Thoracic aorta (tissue), 2 donors: ENCODE measurements at places on chromosomes 7 and 10. TPM values are rescaled to one million over a fixed set of nuclear protein-coding genes. Genes with fewer than 3 reads are reported as not detected.

- no peaks in the 10 kb centered on the region for H3K4me1 ChIP-seq
- H3K36me3 ChIP-seq, result peaks cover 11% of the 10 kb centered on the region
These were observed 17.6 kb upstream of the MCM10 start for GRCh38 chr10:13143766-13144165.

GRCh38 chr10:14674376-14675050 is 100.2 kb downstream of the FAM107B start:
- no peak overlapping the region for H3K27ac ChIP-seq
- peaks cover 12% of the 10 kb centered on the region for H3K4me1 ChIP-seq
- no peaks in the 10 kb centered on the region for H3K36me3 ChIP-seq
- DNase-seq, result no peak
- no peaks in the 10 kb centered on the region for H3K27me3 ChIP-seq

GRCh38 chr7:84568781-84569180 is 374.2 kb upstream of the SEMA3A start:
- H3K27me3 ChIP-seq, result no peaks in the 10 kb centered on the region
- no peaks in the 10 kb centered on the region for H3K36me3 ChIP-seq
- no peak overlapping the region for H3K4me3 ChIP-seq
- DNase-seq, result no peak
- no peaks in the 10 kb centered on the region for H3K4me1 ChIP-seq
- H3K27ac ChIP-seq, result no peak overlapping the region

- DNase-seq, result no peak
- H3K27me3 ChIP-seq, result no peaks in the 10 kb centered on the region
- H3K4me3 ChIP-seq, result peak overlapping the region; percentile 58
- H3K4me1 ChIP-seq, result peaks cover 29% of the 10 kb centered on the region
These were observed 72.3 kb downstream of the AMZ1 start for GRCh38 chr7:2760098-2760889.

- no peak overlapping the region for H3K27ac ChIP-seq
- no peak for DNase-seq
- no peaks in the 10 kb centered on the region for H3K4me1 ChIP-seq
These were observed 22.9 kb downstream of the ABRAXAS2 start for GRCh38 chr10:124824507-124824906.

DNA sequence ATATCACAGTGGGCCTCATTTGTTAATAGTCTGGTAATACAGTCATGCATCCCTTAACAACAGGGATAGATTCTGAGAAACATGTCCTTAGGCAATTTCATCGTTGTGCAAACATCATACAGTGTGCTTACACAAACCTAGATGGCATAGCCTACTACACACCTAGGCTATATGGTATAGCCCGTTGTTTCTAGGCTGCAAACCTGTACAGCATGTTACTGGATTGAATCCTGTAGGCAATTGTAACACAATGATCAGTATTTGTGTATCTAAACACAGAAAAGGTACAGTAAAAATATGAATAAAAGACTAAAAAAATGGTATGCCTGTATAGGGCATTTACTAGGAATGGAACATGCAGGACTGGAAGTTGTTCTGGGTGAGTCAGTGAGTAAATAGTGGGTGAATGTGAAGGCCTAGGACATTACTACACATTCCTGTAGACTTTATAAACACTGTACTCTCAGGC is 12.0 kb upstream of the RHOBTB1 start:
- H3K4me3 ChIP-seq, result no peak overlapping the region
- no peaks in the 10 kb centered on the region for H3K27me3 ChIP-seq
- DNase-seq, result no peak
- no peaks in the 10 kb centered on the region for H3K4me1 ChIP-seq
- H3K27ac ChIP-seq, result no peak overlapping the region

GRCh38 chr10:99555825-99556523 is 23.2 kb downstream of the NKX2-3 start:
- H3K27ac ChIP-seq, result no peak overlapping the region
- no peak for DNase-seq
- no peaks in the 10 kb centered on the region for H3K27me3 ChIP-seq
- no peak overlapping the region for H3K4me3 ChIP-seq
- no peaks in the 10 kb centered on the region for H3K36me3 ChIP-seq

DNA sequence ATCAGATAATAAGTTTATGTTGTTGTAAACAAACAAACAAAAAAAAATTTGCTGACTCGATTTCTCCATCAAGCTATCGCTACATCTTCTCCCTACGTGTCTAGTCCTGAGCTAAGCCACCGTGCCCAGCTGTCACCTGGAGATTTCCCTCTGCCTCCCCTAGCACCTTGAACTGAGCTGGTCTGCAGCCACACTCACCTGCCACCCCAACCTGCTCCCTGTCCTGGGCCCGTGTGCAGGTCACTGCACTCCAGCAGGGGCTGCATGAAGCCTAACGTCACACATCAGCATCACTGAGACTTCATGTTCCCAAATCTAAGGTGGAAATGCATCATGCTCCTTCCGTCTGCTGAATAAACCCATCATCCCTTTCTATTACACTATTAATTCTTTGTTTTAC is 44.4 kb downstream of the TEX36 start:
- no peaks in the 10 kb centered on the region for H3K27me3 ChIP-seq
- no peaks in the 10 kb centered on the region for H3K36me3 ChIP-seq
- no peak for DNase-seq
- no peaks in the 10 kb centered on the region for H3K4me1 ChIP-seq
- H3K4me3 ChIP-seq, result no peak overlapping the region

- no peak overlapping the region for H3K4me3 ChIP-seq
- no peaks in the 10 kb centered on the region for H3K27me3 ChIP-seq
- H3K27ac ChIP-seq, result no peak overlapping the region
- no peaks in the 10 kb centered on the region for H3K4me1 ChIP-seq
These were observed 172.5 kb upstream of the INSYN2A start for GRCh38 chr10:127368929-127369328.

GRCh38 chr7:69775231-69775771 is 177.0 kb downstream of the AUTS2 start:
- H3K27ac ChIP-seq, result no peak overlapping the region
- H3K4me1 ChIP-seq, result no peaks in the 10 kb centered on the region
- H3K27me3 ChIP-seq, result no peaks in the 10 kb centered on the region
- peak; percentile 8 for DNase-seq

GRCh38 chr10:51879238-51879637 is 179.8 kb upstream of the CSTF2T start:
- H3K4me1 ChIP-seq, result peaks cover 47% of the 10 kb centered on the region
- peak overlapping the region; percentile 73 for H3K27ac ChIP-seq
- H3K27me3 ChIP-seq, result no peaks in the 10 kb centered on the region
- DNase-seq, result peak; percentile 38

GRCh38 chr10:61120805-61121204 is 176.8 kb upstream of the RHOBTB1 start:
- DNase-seq, result no peak
- H3K4me3 ChIP-seq, result no peak overlapping the region
- no peaks in the 10 kb centered on the region for H3K36me3 ChIP-seq

GRCh38 chr7:93884541-93884940 is 6.0 kb downstream of the TFPI2 start:
- H3K27me3 ChIP-seq, result no peaks in the 10 kb centered on the region
- no peaks in the 10 kb centered on the region for H3K36me3 ChIP-seq
- DNase-seq, result no peak
- H3K4me3 ChIP-seq, result no peak overlapping the region

DNA sequence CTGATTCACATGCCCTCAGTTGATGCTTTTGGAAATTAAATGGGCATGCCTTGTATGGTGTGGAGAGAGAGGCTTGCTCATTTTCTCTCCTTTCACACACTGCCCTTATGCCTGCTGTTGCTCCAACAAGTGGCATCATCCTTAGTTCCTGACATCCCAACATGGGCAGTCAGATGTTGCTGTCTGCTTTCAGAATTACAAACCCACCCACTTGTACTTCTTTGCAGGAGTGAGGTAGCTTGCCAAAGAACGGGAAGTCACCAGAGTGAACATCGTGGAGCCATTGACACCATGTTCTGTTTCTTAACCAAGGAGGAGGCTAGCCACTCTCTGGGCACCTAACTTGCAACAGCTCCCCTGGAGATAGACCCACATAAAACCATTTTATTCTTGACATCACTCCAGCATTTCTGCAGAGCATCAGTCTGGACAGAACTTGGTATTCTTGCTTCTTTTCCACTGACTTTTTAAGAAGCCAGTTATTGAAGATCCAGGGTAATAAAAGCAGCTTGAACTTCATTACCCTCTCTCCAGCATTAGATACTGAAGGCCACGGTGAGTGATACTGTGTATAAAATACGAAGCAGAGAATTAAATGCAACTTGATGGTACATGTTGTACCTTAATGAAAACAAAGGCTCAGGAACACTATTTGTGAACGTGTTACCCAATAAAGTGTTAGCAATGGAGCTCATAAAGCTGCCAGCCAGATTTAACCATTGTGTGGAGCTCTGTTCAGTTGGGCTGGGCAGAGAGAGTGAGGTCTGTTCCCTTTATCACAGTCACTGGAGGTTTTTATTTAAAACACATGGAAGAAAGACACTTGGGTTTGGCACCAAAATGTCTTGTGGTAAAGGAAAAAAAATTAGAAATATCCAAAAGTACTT is 195.8 kb upstream of the HABP2 start:
- peaks cover 10% of the 10 kb centered on the region for H3K4me1 ChIP-seq
- no peak overlapping the region for H3K27ac ChIP-seq
- no peaks in the 10 kb centered on the region for H3K36me3 ChIP-seq
- no peak for DNase-seq
- H3K4me3 ChIP-seq, result no peak overlapping the region

GRCh38 chr10:116286626-116287200 is 13.7 kb upstream of the GFRA1 start:
- H3K36me3 ChIP-seq, result no peaks in the 10 kb centered on the region
- H3K4me3 ChIP-seq, result no peak overlapping the region
- no peak for DNase-seq
- no peaks in the 10 kb centered on the region for H3K27me3 ChIP-seq

The TRPV5 gene
- total RNA-seq, result not detected

The NUTM2A gene
- total RNA-seq, result 2.7 TPM

The PNLIP gene
- not detected for total RNA-seq

The LRMDA gene
- 36.6 TPM for total RNA-seq

The AKR1C1 gene
- total RNA-seq, result 91.5 TPM

The EFCAB10 gene
- not detected for total RNA-seq

The PDZD8 gene
- 23.0 TPM for total RNA-seq

The MAT1A gene
- total RNA-seq, result not detected

The CYP2E1 gene
- 2.9 TPM for total RNA-seq

The GNAT3 gene
- total RNA-seq, result not detected
